ENCODE measurements at places on chromosomes 3 and 15.

- no peak for DNase-seq
Measured at GRCh38 chr3:156180077-156180476, 59.7 kb downstream of the KCNAB1 start.

DNA sequence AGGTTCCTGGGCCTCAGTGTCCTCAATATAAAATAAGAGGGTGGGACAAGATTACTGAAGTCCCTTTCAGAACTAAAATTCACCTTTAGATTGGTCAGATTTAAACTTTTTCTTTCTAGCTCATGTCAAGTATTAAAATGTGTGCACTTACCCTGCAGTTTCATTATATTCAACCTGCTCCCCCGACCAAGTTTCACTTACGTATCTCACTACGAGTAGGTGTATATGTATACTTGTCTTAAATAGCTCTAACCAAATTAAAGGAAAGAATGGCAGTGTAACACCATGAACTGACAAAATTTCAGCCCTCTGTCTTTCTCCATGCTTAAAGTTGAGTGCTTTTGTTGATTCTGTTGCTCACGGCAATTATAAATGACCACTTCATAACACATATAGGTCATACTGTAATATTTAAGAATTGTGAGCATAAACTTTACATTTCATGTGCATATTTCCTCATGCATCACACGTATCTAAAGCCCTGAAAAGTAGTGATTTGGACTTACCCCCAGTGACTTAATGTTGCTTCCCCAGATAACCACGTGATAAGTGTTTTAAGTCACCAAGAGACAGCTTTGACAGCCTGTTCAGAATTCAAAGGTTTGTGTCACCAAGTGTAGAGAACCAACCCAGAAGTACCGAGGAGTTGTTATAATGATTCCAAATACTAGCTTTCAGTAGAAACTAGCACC lies 70.0 kb downstream of the PGPEP1L start:
- DNase-seq: no peak

- DNase-seq: no peak
Measured at GRCh38 chr3:111979434-111980038, 710 bp downstream of the ABHD10 start.

GRCh38 chr3:36457667-36458066 lies 77.4 kb downstream of the STAC start:
- DNase-seq: no peak

- no peak for DNase-seq
Measured at GRCh38 chr3:112351823-112352222, 18.9 kb downstream of the CD200 start.

- DNase-seq: no peak
Measured at GRCh38 chr3:126487151-126487771, 11.6 kb upstream of the ZXDC start.

DNA sequence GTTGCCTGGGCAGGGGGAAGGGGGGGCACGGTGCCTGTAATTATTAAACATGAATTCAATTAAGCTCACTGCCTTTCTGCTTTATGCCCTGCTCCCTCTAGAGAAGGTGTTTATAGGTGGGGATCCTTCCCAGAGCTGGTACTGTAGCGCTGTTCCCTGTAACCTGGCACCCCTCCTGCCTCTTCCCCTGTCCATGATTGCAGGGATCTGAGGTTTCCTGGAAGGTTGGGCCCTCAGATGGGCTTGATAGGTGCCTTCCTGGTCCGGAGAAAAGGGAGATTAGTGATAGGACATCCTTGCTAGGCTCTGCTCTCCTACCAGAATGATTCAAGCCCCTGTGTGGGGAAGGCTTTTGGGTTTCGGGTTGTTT lies 2.1 kb upstream of the FAM131A start:
- DNase-seq: no peak

DNA sequence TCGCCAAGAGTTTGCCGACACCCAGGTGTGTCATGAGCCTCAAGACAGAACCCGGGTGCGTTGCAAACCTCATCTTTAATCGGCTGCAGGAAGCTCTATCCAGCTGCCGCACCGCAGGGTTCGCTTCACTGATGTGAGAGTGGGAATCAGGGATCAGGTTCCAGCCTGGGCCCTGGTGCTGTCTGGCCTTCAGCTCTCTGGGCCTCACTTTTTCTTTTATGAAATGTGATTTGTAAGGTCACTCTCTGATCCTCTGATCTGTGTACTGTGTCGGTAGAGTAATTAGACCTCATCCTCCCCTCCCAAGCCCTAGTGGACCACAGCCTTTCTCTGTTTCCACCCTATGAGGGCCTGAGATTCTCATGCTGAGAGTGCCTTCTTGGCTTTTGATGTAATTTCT lies 202.8 kb upstream of the UBE2E1 start:
- no peak for DNase-seq

DNA sequence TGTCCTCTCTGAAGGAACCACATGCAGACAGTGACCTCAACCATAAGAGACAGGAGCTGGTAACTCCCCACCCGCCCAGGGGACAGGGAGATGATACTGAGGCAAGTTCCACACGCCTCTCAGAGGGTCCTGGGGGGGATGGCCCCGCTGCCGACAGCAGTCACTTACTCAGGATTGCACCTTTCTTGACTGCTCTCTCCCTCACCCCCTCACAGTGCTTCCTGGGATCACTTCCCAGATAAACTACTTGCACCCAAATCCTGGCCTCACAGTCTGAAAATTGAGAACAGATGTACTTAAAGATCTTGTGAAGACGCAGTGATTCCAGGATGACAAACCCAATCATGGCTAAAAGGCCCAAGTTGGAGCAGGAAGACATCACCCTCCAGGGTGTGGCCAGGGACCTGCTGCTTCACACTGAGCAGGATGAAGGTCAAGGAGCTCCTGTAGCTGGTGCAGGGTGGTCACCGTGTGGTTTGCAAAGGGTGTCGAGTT lies 207.6 kb downstream of the ADAMTS17 start:
- DNase-seq: no peak

DNA sequence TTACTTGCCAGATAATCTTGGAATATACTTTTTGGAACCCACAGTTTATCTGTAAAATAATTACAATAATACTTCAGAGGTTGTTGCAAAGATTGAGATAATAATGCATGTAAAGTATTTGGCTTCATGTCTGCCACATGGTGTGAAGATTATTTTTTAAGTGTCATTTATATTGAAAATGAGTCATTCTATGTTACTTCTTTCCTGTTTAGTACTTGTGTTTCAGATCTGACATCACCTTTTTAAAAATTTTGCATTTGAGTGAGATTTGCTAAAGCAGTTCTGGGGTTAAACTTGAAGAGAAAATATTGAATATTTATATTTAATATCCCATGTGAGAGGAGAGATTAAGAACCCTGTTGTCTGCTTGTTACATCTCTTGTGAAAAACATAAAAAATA lies 31.2 kb downstream of the IQGAP1 start:
- DNase-seq: no peak

DNA sequence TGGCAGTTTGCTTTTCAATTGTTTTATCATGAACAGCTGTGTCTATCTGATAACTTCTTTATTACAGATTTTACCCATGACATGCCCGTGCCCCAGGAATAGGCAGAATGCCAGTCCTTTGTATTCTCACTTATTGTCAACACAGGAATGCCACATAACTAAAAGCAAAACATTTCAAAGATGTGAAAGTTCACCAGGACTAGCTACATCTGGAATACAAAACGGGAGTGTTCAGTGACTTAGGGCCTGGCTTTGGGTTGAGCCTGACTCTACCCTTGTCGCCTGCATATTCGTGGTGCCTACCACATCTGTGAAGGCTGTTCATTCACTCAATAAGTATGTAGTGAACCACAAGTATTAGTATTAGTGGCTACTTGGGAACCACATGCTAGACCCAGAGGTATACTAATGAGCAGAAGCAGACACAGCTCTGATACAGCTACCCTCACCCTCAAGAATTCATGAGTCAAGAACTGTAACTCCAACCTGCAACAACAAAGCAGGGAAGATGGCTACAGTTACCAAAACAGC lies 2.9 kb downstream of the TNFSF10 start:
- no peak for DNase-seq

- DNase-seq: no peak
Measured at GRCh38 chr3:23811919-23812318, 6.2 kb downstream of the UBE2E1 start.

GRCh38 chr3:131285456-131285855 lies 96.1 kb upstream of the NUDT16 start:
- no peak for DNase-seq

DNA sequence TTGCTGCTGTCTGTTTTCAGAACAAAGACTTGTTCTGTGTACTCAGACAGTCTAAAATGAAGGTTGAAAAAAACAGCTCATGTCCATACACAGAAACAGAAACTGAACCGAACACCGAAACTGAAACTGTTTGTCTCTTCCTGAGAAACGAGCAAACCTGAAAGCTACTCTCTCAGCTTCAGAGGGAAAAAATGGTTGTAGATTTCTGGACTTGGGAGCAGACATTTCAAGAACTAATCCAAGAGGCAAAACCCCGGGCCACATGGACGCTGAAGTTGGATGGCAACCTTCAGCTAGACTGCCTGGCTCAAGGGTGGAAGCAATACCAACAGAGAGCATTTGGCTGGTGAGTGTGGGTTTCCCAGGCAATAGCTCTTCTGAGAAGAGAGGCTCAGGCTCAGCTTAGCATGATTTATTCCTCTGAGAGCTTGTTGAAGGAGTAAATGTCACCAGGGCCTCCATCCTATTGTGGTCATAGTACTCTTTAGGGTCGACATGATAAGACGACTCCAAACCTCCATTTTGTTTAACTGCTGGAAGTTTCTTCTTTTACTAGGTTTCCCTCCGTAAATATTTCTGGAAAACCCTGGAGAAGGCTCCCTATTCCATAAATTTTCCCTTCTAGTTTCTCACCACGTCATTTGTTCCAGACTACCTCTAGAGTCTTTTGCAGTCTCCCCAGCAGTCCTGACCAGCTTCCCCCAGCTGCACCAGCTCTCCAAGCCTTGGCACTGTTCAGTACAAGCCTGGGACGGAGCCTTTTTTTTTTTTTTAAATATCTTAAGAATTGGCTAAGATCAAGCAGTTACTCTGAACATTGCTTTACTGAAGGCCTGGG lies at the start of gene RTP4:
RTP4 (plus strand) TSS at position 135 of the 838 bp plus-strand sequence; CDS start at position 192, 57 bp downstream.
- no peak for DNase-seq

DNA sequence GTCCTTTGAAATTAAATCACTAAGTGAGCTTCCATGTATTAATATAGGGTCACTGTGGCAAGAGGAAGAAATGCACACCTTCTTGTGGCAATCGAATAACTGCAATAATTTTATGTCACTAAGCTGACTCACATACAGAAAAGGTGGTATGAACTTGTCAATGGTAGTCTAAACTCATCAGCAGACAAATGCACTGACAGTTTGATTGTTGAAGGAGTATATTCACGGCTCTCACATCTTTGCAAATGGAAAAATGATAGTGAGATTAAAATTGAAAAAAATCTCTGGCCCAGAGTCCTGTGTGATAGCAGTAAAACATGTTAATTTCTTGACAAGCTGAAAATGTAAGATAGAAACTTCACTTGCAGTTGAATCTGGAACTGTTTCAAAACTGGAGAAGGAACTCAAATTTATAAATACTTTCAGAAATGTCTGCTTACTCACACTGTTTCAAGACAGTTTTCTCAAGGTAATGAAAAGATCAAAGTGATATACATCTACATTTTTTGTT lies 215.8 kb upstream of the CADM2 start:
- DNase-seq: no peak

DNA sequence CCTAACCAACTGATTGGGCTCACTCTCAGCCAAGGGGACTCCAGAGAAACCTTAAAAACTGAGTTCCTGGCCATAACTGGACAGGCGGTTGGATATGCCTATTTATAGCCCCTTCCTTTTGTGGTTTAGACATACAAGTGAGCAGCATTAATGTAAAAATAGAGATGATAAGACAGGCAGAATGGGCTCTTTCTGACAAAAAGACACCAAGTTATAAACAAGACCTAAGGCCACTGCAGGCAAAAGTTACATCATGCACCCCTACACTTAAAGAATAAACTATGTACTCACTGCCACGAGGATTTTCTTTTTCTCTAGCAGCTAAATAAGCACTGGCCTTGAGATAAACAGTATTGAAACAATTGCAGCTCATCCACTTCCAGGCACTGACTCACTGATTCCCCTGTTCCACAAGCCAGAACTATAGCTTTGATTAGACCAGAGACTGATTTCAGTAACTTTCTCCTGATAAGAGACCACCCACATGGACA lies 30.1 kb downstream of the SUCNR1 start:
- DNase-seq: no peak

- DNase-seq: no peak
Measured at GRCh38 chr3:51944451-51945021, 2.4 kb downstream of the PARP3 start.

DNA sequence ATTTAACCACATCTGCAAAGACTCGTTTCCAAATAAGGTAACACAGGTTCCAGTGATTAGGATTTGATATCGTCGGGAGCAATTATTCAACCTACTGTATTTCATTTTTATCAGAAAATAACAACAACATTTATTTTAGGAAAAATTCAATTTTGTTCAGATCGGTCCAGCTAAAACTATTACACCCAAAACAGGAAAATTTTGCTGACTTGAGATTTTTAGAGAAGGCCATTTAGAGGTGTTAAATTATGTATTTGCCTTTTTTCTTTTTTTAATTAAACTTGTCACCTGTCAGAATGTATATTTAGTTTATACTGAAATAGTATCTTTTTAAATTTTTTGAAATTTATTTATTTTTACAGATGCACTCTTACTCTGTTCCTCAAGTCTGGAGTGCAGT lies 81.3 kb downstream of the ARHGAP31 start:
- no peak for DNase-seq

GRCh38 chr3:16286161-16286560 lies 21.1 kb downstream of the OXNAD1 start:
- DNase-seq: no peak

GRCh38 chr3:63864008-63864964 lies 619 bp downstream of the ATXN7 start:
- peak; percentile 65 for DNase-seq

- no peak for DNase-seq
Measured at GRCh38 chr3:41092844-41093243, 106.5 kb upstream of the CTNNB1 start.

DNA sequence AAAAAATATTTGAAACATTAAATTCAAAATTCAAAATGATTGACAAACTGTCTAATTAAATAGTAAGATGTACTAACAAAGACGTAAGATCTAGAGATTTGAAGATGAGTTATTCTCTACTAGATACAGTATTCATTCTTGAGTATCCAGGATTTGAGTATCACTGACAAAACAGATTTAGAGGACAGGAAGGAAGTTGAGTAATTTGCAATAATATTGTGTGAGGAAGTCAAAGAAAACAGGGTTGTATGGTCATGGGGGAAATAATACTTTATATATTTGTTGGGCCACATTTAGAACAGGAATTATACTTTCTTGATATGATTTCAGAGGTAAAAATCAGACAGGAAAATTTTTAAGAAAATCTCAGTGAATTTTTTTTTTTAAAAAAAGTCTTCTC lies 393.1 kb upstream of the CDIN1 start:
- no peak for DNase-seq

GRCh38 chr3:109081746-109082510 lies 36.0 kb downstream of the MORC1 start:
- no peak for DNase-seq
